ENCODE measurements at places on chromosomes 5 and 9. TPM values are rescaled to one million over a fixed set of nuclear protein-coding genes. Genes with fewer than 3 reads are reported as not detected.

GRCh38 chr9:89854715-89855475 lies 250.1 kb downstream of the GADD45G start:
- no peak overlapping the region for H3K4me3 ChIP-seq
- no peak for DNase-seq
- H3K27me3 ChIP-seq: no peaks in the 10 kb centered on the region
- H3K36me3 ChIP-seq: no peaks in the 10 kb centered on the region

DNA sequence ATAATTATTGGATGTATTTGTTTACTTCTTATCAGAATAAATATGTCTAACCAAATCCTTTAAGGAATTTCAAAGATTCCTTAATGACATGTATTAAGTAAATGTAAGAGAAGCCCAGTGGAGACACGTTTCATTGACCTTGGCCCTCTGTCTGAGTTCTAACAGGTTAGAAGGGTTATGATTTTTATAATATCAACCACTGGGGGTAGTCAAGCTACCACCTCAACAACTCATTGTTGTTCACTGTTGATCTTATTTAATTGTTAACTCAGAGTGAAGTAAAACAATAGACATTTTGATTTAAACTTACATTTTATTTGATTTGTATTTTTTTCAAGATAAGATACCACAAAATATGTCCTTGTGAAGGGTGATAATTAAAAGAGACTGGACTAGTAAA lies 499.2 kb upstream of the COX7C start:
- no peaks in the 10 kb centered on the region for H3K27me3 ChIP-seq
- H3K27ac ChIP-seq: no peak overlapping the region
- DNase-seq: no peak
- no peaks in the 10 kb centered on the region for H3K36me3 ChIP-seq
- H3K4me1 ChIP-seq: no peaks in the 10 kb centered on the region
- H3K4me3 ChIP-seq: no peak overlapping the region

Gene HTR1A
- not detected for total RNA-seq

DNA sequence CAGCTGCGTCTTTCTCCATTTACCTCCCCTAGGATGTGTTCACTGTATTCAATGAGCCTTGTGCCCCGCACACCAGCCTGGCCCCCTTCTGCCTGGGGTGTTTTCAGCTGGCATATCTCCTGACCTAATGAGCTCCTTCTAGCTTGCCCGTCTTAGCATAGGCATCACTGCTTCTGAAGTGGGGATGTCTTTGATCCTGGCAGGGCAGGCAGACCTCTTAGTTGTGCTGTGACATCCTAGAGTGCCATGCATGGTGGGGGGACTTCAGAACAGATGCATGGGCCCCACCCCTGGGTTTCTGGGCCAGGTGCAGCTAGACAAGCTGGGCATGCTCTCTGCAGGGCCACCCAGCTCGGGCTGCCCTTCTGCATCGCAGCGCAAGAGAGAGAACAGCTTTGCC lies 172.7 kb downstream of the GADD45G start:
- no peaks in the 10 kb centered on the region for H3K36me3 ChIP-seq
- no peak overlapping the region for H3K4me3 ChIP-seq
- H3K4me1 ChIP-seq: peaks cover 7% of the 10 kb centered on the region
- DNase-seq: no peak

GRCh38 chr9:14221558-14221957 lies 92.4 kb downstream of the NFIB start:
- H3K36me3 ChIP-seq: no peaks in the 10 kb centered on the region
- H3K27ac ChIP-seq: no peak overlapping the region
- no peak overlapping the region for H3K4me3 ChIP-seq
- H3K4me1 ChIP-seq: no peaks in the 10 kb centered on the region
- peaks cover 4% of the 10 kb centered on the region for H3K27me3 ChIP-seq

DNA sequence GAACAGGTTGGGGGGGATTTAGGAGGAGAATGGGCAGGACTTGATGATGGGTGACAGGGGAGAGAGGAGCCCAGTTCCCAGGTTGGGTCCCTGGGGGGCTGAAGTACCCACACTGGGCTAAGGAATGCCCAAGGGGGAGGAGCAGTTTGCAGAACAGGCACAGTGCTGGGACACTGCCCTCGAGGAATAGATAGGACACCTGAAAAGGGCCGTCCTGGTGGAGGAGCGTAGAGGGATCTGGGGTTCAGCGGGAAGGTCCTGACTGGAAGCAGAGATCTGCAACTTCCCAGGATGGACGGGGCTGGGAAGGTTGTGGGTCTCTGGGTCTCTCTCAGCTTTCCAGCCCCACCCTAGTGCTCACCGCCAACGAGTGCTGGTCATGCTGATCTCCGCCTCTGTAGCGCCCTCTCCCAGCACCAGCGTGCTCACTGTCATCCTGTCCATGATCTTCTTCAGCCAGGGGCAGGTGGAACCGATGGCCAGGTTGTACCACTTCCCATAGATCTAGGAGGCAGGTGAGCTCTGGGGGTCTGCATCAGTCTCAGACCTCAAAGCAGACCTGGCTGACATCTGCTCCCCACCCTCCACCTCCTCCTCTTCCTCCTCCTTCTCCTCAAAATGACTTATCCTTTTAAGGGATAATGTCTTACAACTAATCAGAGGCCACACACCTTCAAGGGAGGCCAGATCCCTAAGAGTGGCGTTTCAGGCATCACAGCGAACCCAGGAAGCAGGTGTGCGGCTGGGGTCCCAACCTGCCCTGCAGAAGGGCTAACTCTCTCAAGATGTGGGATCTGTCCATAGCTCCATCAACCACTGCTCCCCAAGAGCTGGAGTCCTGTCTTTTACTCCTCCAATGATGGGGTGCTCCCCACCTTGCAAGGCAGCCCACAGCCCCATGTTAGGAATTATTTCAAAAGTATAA lies 1.6 kb downstream of the AMBP start:
- peaks cover 14% of the 10 kb centered on the region for H3K27me3 ChIP-seq
- H3K4me1 ChIP-seq: no peaks in the 10 kb centered on the region
- H3K4me3 ChIP-seq: no peak overlapping the region
- no peak overlapping the region for H3K27ac ChIP-seq

GRCh38 chr5:179615203-179615602 lies 8.3 kb downstream of the HNRNPH1 start:
- peaks cover 6% of the 10 kb centered on the region for H3K27me3 ChIP-seq
- H3K27ac ChIP-seq: no peak overlapping the region
- peaks cover 69% of the 10 kb centered on the region for H3K36me3 ChIP-seq
- DNase-seq: no peak
- no peak overlapping the region for H3K4me3 ChIP-seq

GRCh38 chr9:38708759-38709158 lies 11.2 kb downstream of the FAM240B start:
- no peaks in the 10 kb centered on the region for H3K36me3 ChIP-seq
- no peaks in the 10 kb centered on the region for H3K4me1 ChIP-seq
- DNase-seq: no peak

Gene FABP6
- total RNA-seq: not detected

GRCh38 chr5:83474991-83475390 lies 3.4 kb downstream of the VCAN start:
- H3K36me3 ChIP-seq: peaks cover 2% of the 10 kb centered on the region
- H3K4me1 ChIP-seq: peaks cover 33% of the 10 kb centered on the region
- no peak overlapping the region for H3K27ac ChIP-seq
- peaks cover 85% of the 10 kb centered on the region for H3K27me3 ChIP-seq
- H3K4me3 ChIP-seq: peak overlapping the region; percentile 44

DNA sequence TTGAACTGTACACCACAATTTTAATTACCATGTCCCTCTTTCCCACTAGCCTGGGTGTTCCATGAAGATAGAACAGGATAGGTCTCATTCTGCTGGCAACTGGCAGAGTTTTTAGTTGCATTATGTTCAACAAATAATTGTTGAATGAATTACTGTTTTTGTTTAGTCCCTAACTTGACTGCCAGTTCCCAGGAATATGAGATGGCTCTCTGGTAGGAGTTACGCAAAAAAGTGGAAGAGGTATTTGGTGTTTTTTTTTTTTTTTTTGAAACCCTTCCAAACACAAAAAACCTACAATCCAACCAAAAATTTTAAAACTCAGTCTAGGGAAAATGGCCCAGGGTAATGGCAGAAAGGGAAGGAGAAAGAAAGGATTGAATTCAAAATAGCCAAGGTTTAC lies 153.6 kb downstream of the GNAQ start:
- H3K36me3 ChIP-seq: peaks cover 2% of the 10 kb centered on the region
- DNase-seq: no peak
- no peak overlapping the region for H3K4me3 ChIP-seq
- H3K27ac ChIP-seq: no peak overlapping the region
- H3K4me1 ChIP-seq: peaks cover 7% of the 10 kb centered on the region

DNA sequence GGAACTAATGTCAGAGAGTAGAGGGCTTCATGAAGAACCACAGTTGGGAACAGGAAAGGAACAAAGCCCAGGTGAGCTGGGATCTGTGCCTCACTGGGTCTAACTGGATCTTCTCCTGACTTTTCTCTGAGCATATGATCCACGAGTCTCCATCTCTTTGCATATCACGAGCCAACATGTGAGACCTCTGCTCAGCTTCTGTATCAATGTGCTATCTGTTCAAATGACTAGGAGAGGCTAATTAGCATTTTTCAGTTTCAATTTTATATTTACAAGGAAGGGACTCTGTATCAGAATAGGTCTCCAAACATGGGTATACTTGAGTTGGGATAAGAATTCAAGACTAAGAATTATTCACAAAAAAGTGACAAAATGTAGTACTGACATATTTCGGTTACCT lies 73.8 kb upstream of the SGCD start:
- H3K27ac ChIP-seq: no peak overlapping the region
- no peaks in the 10 kb centered on the region for H3K4me1 ChIP-seq
- no peaks in the 10 kb centered on the region for H3K36me3 ChIP-seq

- H3K27ac ChIP-seq: no peak overlapping the region
- H3K27me3 ChIP-seq: peaks cover 4% of the 10 kb centered on the region
- no peaks in the 10 kb centered on the region for H3K36me3 ChIP-seq
Measured at GRCh38 chr5:155066886-155067595, 53.5 kb downstream of the KIF4B start.

- H3K36me3 ChIP-seq: no peaks in the 10 kb centered on the region
- no peak overlapping the region for H3K4me3 ChIP-seq
- H3K4me1 ChIP-seq: peaks cover 4% of the 10 kb centered on the region
- peaks cover 15% of the 10 kb centered on the region for H3K27me3 ChIP-seq
Measured at GRCh38 chr9:90219548-90220118, 423.0 kb downstream of the DIRAS2 start.

Gene NEUROG1
- total RNA-seq: not detected

- peak overlapping the region; percentile 63 for H3K4me3 ChIP-seq
- DNase-seq: no peak
- no peak overlapping the region for H3K27ac ChIP-seq
- H3K4me1 ChIP-seq: peaks cover 28% of the 10 kb centered on the region
- peaks cover 3% of the 10 kb centered on the region for H3K27me3 ChIP-seq
Measured at GRCh38 chr9:136729144-136729543, 13.6 kb downstream of the LCN10 start.

GRCh38 chr9:6680797-6681146 lies 35.2 kb upstream of the GLDC start:
- H3K4me3 ChIP-seq: peak overlapping the region; percentile 96
- DNase-seq: peak; percentile 81
- H3K27ac ChIP-seq: peak overlapping the region; percentile 98
- H3K27me3 ChIP-seq: no peaks in the 10 kb centered on the region
- H3K36me3 ChIP-seq: peaks cover 14% of the 10 kb centered on the region

GRCh38 chr9:132798817-132799790 lies 79.0 kb downstream of the AK8 start:
- no peaks in the 10 kb centered on the region for H3K36me3 ChIP-seq
- no peak overlapping the region for H3K4me3 ChIP-seq
- peaks cover 52% of the 10 kb centered on the region for H3K27me3 ChIP-seq
- H3K27ac ChIP-seq: no peak overlapping the region
- H3K4me1 ChIP-seq: no peaks in the 10 kb centered on the region

DNA sequence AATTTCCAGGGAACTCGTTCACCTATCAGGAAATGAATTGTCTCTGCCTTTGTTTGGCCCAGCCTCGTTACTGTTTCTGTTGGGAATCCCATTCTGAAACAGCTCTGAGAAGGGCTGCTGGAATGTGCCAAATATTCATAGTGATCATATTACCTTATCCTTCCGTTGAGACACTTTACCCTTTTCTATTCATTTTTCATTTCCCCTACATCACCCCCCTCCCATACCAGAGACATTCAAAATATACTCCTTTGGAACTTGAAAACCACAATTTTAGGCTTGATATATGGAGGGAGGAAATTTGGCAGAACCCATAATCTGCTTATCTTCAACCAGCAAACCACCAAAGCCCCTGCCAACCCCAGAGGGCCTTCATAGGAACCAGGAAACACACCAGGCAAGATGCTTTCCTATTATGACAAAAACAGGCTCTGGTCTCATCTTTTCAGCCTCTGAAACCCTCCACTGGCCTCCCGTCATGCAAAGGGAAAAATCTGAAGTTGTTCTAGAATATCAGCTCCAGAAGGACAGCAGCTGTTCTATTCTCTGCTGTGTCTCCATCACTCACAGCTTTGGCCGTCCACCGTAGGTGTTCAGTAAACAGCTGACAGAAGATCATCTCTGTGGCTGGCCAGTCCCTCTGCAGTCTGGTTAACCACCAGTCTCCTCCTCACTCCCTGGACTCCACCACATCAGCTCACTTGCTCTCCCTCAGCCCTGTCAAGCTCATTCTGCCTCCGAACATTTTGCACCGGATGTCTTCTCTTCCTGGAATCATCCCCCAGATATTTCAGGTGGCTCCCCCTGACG lies 217.2 kb upstream of the WWC1 start:
- DNase-seq: no peak
- H3K4me3 ChIP-seq: no peak overlapping the region
- H3K4me1 ChIP-seq: peaks cover 3% of the 10 kb centered on the region

Gene RGP1
- total RNA-seq: 13.4 TPM

- no peak for DNase-seq
- H3K27ac ChIP-seq: no peak overlapping the region
- H3K27me3 ChIP-seq: no peaks in the 10 kb centered on the region
- no peak overlapping the region for H3K4me3 ChIP-seq
Measured at GRCh38 chr5:52754051-52754450, 33.7 kb upstream of the ITGA1 start.

GRCh38 chr9:38417003-38417945 lies 7.0 kb downstream of the IGFBPL1 start:
- no peaks in the 10 kb centered on the region for H3K4me1 ChIP-seq
- no peak overlapping the region for H3K27ac ChIP-seq
- DNase-seq: peak; percentile 33
- H3K36me3 ChIP-seq: no peaks in the 10 kb centered on the region

DNA sequence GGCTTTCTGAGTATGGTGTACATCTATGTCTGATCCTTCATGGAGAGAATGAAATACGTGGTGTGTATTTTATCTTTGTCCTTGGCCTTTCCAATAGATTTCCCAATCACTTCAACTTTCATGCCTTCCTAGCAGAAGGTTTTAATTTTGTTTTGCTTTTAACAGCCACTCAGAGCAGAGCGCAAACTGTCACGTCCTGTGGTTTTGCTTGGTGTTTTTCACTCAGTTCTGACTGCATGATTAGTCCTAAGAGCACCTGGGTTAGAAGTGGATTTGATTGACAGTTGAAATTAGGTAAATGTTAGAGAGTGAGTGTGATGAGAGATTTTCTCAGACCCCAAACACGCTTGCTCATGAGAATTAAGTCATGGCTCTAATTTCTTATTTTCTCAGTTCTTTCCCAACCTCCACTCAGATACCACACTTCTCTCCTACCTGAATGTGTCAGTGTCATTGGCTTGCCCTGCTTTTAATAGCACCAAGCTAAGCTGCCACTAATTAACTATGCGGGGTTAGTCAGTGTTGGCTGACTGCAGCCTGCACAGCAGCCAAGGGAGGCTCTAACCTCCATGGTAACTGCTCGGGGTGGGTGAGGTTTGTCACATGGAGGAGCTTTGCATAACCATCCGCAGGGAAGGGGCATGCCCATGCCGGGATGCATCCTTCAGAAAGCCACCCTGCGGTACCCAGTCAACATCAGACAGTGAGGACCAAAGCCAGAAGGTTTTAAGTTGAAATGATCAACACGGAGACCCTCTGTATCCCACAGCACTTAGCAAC lies 173.4 kb downstream of the NR3C1 start:
- DNase-seq: peak; percentile 49
- peaks cover 30% of the 10 kb centered on the region for H3K4me1 ChIP-seq
- peak overlapping the region; percentile 88 for H3K27ac ChIP-seq
- H3K27me3 ChIP-seq: no peaks in the 10 kb centered on the region
- H3K36me3 ChIP-seq: peaks cover 3% of the 10 kb centered on the region
- peak overlapping the region; percentile 63 for H3K4me3 ChIP-seq

Gene PLCXD3
- total RNA-seq: not detected
